ENCODE measurements at places on chromosomes 5 and 9. TPM values are rescaled to one million over a fixed set of nuclear protein-coding genes. Genes with fewer than 3 reads are reported as not detected.

DNA sequence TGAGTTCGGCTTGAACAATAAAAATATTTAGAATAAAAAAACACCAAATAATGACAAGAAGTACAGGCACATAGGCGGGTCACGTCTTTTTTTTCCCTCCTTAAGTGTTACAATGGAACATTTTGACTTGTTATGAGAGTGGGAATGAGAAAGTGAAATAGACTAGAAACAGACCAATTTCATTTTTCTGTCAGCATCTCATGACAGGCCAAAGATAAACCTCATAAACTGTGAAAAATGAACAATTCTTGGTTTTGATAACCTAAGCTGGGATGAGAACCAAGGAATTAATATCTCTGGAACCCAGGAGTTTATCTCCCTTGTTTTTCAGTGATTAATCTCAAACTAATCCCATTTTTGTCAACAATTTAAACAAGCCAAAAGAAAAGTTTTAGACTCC is 299.5 kb downstream of the SLIT3 start:
- DNase-seq = no peak

GRCh38 chr9:22039258-22039657 is 30.2 kb upstream of the CDKN2B start:
- no peak for DNase-seq

DNA sequence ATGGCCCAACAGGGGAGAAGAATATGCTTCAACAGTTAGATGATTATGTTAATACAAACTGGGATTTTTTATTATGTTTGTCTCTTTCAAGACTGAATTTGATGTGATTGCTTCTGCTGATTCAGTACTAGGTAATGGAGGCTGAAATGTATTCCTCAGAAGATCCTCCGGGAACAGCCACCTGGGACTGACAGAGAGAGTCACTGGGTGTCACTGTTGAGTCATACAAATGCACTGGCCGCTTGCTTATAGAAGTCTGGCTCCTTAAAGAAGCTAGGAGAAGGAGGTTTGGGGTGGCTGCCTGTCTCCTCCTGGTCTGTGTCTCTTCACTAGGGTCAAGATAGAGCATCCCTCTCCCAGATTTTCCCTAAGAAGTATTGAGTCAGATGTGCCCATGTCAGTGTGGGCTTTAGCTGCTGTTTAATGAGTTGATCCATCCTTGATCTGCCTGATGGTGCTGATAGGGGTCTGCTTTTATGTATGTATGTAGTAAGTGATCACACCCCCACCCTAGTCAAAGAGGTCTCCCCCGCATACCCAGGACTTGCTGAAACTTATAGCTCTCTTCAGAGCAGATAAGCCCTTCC is 773.4 kb downstream of the BRINP1 start:
- peak; percentile 76 for DNase-seq

DNA sequence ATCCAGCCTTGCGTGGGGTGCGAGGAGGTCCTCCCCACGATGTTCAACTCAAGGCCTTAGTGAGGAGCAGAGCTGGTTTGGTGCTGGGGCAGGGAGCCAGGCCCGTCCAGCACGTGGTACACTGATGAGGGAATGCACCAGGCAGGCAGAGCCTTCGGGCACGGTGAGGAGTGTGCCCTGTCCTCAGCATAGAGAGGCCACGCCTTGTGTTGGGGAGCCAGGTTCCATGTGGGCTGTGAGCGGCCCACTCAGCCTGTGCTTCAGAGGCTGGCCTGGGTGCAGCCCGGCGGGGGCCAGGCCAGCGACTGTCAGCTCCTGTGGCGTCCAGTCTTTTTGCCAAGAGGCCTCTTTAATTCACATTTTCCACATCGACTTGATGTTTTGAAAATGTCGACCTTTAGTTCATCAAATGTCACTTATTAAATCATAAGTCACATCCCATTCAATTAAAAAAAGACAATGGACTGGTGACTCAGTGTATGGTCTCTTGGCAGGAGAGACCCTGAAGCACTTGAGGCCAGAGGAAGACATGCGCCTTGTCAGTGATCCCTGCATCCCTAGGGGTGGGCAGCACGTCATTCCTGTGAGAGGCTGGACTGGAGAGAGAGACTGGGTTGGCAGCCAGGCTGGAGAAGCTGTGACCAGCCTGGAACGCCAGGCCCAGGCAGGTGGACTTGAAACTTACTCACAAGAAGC is 21.7 kb downstream of the ERGIC1 start:
- DNase-seq = peak; percentile 85

The ISL1 gene
- polyA plus RNA-seq = not detected

The CSF1R gene
- 0.56 TPM for polyA plus RNA-seq

The SHISAL2B gene
- not detected for polyA plus RNA-seq
